ENCODE measurements at places on chromosomes 1 and 21.

GRCh38 chr1:203307641-203308126 lies 2.4 kb downstream of the BTG2 start:
- DNase-seq = no peak

GRCh38 chr1:54996359-54996868 lies 2.3 kb upstream of the BSND start:
- peak; percentile 56 for DNase-seq

- no peak for DNase-seq
These were observed 5.2 kb upstream of the LRRC8D start for GRCh38 chr1:89815611-89816010.

DNA sequence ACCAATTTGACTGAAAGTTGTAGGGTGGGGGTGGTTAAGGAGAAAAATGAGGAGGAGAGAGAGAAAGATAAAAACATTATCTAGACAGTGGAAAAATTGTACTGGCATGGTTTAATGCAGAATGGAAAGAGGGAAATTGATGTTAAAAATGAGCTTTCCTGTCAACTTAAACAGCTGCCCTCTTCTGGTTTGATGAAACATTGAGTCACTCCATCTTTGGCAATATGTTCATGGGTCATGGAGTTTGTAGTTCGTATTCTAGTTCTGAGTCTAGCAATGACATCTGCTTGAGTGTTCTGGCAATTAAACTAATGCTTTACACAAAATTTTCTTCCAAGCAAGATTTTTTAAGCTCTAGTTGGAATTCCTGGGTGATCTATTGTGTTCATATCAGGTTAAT lies 9.6 kb downstream of the ZNF648 start:
- DNase-seq = no peak

DNA sequence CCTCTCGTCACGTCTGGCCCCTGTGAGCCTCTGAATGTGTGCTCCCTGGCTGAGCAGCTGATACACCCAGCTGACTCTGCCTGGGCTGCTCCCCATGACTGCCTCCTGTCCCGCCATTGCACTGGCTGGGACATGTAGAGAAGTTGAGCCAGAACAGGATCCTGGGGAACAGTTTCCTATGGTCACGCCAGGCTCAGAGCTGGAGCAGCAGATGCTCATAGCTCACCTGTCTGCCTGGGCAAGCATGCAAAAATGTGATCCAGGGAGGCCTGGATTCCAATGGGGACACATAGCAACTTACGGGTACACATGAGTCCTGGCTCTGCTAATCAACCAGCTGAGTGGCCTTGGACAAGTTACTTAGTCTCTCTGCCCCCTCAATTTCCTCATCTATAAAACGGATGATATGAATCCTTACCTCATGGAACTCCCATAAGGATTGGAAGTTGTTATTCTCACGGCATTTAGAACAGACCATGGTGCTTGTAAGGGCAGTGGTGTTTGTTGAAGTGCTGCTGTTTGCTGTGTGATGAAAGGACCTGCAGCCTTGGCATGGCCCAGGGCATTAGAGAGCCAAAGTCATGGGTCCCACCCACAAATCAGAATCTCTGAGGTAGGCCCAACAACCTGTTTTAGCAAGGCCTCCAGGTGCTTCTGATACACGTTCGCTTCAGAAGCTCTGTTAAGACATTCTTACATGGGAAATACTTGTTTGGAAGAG lies 150.3 kb upstream of the VANGL1 start:
- no peak for DNase-seq

DNA sequence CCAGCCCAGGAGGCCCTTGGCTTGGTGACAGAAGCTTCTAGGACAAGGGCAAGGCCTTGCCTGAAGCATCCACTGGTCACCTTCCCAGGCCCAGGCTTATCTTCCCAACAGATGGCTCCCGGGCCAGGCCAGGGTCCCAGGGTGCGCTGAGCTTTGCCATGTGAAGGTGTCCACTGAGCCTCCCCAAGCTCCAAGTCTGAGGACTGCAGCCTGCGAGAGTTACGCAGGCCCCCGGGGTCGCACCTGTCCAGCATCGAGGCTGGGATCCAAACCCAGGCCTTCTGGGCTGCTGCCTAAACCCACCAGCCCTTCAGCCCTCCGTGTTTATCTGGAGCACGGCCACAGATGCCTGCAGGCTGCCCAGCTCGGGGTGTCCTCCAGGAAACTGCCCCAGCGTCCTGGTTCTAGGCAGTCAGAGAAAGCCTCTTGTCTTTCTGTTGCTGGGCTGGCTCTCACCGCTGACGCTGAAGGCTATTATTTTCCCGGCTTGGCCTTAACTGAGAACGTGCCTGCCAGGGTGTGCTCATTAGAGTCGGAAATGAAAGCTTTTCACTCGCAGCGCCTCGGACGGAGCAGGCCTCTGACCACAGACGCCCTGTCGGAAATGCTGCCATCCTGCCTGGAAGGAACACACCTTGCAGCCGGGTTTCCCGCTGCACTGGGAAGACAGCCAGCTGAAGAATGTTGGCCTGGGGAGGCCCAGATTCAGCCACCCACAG lies 71.4 kb downstream of the MEGF6 start:
- no peak for DNase-seq

All from NCI-H187 (cell line).